ENCODE measurements at places on chromosomes 3 and 15. TPM values are rescaled to one million over a fixed set of nuclear protein-coding genes. Genes with fewer than 3 reads are reported as not detected.

The FBXL22 gene
- total RNA-seq: under 0.01 TPM

The MESP2 gene
- total RNA-seq: 0.18 TPM

The POLQ gene
- total RNA-seq: 4.0 TPM

The XCR1 gene
- total RNA-seq: not detected

The LTK gene
- under 0.01 TPM for total RNA-seq

The CA12 gene
- total RNA-seq: 4.0 TPM

The TP63 gene
- not detected for total RNA-seq

The HYAL3 gene
- total RNA-seq: 6.8 TPM

The CKMT1B gene
- not detected for total RNA-seq

The GOLGA8M gene
- total RNA-seq: 0.09 TPM

The GRK7 gene
- under 0.01 TPM for total RNA-seq

The PRRT3 gene
- total RNA-seq: 0.72 TPM

The CD47 gene
- total RNA-seq: 65.4 TPM

The FRMD5 gene
- total RNA-seq: 11.7 TPM

The SCN11A gene
- total RNA-seq: 0.09 TPM

The CLDN1 gene
- 0.47 TPM for total RNA-seq

The SEMA3F gene
- 138 TPM for total RNA-seq

Measured in endothelial cell of coronary artery (primary cell).